Retinal pigment epithelial cell (primary cell): ENCODE measurements at places on chromosomes 3 and 15.

DNA sequence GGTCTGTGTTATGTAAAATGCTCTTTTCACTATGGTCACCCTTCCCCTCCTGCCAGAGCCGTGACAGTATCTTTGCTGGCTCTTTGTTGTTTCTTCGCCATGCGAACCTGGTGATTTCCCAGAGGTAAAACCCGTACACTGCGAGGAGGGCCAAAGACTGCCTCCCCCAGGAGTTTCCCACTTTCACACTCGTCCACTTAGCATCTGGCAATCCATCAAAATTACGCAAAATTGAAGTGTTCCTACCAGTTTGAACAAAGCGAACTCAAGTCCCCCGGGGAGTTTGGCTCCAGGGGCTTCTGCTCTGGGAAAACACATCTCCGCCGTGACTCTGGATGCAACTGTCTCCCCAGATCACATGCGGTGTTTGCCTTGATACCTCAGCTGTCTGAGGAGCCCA lies 239.9 kb downstream of the FAM43A start:
- no peak for DNase-seq

DNA sequence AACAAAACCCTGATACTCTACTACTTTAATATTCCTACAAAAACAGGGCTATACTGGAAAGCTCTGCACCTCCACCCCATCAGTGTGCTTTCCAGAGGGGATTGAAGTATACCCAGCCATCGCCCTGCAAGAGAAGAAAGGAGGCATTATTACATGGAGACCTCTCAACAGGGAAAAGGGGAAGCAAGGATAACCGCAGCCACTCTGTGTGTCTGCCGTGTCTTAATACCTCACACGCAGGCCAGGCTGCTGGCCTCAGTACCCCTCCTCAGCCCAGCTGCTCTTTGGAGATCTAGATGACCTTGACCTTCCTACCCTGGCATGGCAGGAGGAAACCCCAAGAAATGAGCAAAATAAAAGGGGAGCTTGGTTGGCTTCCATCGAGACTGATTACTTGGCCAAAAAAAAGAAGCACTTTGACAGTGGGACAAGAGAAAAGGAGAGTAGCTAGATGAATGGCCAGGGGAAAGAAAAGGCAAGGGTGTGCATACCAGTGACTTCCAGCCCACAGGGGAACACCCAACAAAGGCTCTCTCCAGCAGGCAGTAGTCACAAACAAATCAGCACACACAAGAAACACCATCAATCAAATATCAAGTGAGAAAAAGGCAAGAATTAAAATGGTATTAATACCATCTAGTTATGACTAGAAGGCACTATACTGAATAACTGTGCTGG lies 129.4 kb downstream of the STT3B start:
- DNase-seq = no peak

- DNase-seq = no peak
Measured at GRCh38 chr3:148763156-148763680, 64.4 kb upstream of the CPB1 start.

DNA sequence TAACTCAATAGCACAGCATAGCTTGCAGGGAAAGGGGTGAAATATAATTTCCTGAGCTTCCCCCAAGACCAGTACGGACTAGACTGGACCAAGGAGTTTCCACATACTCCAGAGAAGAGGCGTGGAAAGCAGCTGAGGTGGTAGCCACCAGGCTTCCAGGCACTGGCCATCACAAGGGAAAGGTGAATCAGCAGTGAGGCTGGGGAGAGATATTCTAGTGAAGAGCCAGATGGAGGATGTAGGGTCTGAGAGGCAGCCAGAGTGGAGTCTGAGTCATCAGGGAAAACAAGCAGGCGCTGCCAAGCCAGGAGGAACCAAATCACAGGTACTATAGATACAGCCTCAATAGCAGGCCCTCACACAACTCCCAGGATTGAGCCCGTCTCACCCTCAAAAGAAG lies 9.6 kb upstream of the RASA2 start:
- DNase-seq = no peak

GRCh38 chr3:62281726-62282125 lies 91.6 kb downstream of the FEZF2 start:
- DNase-seq = no peak

DNA sequence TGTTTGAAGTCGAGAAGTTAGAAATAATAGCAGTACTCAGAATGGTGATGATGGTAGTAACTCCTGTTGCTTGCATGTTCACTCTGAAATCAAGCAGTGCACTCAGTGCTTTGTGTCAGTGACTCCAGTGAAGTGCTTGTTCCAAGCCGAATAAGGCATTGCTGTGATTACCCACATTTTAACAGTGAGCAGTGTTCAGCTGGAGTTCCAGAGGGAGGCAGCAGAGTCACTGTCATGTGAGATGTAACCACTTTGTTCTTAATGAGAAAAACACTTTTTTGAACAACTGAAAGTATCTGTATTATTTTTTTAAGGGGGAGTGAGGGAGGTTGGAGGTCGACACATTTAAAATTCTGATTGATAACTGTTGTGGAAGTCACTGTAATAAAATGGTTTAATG lies 3.7 kb downstream of the MDFIC2 start:
- peak; percentile 5 for DNase-seq

DNA sequence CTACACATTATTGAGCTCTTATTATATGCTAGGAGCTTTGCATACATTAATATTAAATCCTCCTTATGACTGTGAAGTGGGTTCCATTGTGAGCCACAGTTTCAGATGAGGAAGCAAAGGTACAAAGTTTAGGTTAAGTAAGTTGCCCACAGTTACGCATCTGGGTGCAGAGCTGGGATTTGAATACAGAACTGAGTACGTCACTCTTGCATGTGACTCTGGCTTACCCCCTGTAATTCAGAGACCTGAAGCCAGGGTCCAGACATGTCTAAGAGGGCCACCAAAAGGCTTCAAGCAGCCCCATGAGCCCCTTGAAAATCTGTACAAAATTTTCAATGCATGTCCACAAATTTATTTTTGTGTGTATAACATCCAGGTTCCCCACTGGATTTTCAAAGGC lies 71.8 kb downstream of the KLF15 start:
- DNase-seq = no peak

- DNase-seq = no peak
Measured at GRCh38 chr3:107727102-107727501, 204.3 kb downstream of the BBX start.

GRCh38 chr15:40534371-40534770 lies 30.5 kb downstream of the CCDC32 start:
- DNase-seq = no peak
